ENCODE measurements at places on chromosomes 6 and 20.

GRCh38 chr6:85464260-85464644, 14.4 kb downstream of the NT5E start:
- no peak for DNase-seq

DNA sequence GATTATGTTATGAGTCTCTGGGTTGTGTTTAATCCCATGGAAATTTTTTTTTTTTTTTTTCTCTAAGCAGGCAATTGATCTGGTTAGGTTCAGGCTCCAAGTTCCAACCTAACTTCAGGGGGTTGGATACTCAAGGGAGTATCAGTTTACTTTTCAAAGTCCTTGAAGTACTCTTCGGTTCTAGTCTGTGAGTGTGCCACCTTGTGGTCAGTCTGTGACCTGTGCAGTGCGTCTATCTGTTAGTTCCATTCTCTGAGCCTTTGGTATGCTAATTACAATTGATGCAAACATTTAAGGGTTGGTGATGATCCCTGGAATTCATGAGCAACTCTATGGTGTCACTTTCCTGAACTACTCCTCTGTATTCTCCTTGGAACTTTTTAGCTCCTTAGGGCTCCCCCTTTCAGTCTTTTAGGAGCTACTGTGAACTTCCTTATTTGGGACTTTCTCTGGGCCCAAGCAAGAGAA, 342.0 kb downstream of the SOX4 start:
- DNase-seq = peak; percentile 5

- DNase-seq = no peak
Observed at GRCh38 chr6:64717281-64717680, 989.7 kb downstream of the EYS start.

GRCh38 chr20:63642527-63643247, 10.5 kb downstream of the STMN3 start:
- DNase-seq = no peak

- no peak for DNase-seq
Observed at GRCh38 chr6:47196113-47196512, 113.6 kb downstream of the TNFRSF21 start.

- DNase-seq = no peak
Observed at GRCh38 chr20:6168204-6168603, 45.4 kb upstream of the FERMT1 start.

GRCh38 chr20:53693262-53693871, 99.7 kb upstream of the ZNF217 start:
- no peak for DNase-seq

DNA sequence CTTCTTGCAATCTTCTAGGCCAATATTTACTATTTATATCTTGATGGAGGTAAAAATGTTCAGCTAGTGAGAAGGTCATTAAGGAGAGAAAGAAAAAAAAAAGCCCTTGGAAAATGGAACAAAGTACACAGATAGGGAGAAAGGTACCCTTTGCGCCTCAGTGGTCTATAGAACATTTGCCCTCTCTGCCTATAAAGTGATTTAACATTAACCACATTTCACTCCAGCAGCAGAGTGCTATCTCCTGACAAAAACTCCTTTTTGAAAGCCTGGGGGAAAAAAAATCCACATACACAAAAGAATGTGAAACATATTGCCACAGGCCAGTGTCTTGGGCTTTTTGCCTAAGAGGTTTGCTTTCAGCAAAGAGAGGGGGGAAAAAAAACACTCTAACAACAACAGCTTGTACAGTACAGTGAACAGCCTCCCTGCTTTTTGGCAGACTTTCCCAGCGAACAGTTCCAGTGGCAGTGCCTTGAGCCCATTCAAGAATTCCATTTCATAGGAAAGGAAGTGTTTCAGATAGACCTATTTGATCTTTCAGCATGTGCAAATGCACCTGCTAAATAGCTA, 695 bp downstream of the ARHGAP18 start:
- no peak for DNase-seq

- peak; percentile 96 for DNase-seq
Observed at GRCh38 chr20:16528078-16528477, 45.2 kb downstream of the KIF16B start.

DNA sequence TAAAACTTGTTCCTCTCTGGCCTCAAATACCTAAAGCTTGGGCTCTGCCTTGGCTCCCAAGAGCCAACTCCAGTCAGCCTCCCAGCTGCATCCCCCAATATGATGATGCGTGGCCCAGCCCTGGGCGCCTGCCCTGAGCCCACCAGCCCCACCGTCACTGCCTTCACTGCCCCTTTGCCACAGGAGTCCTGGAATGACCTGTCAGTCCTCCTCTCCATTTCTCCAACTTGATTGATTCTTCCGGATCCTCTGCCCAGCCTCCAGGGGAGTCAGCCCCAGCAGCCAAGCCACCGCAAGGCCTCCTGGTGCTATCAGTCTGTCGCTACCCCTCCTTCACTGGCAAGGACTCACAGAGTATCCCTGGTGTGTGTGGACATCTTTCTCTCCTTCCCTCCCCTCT, 96.7 kb upstream of the PMEPA1 start:
- DNase-seq = no peak

DNA sequence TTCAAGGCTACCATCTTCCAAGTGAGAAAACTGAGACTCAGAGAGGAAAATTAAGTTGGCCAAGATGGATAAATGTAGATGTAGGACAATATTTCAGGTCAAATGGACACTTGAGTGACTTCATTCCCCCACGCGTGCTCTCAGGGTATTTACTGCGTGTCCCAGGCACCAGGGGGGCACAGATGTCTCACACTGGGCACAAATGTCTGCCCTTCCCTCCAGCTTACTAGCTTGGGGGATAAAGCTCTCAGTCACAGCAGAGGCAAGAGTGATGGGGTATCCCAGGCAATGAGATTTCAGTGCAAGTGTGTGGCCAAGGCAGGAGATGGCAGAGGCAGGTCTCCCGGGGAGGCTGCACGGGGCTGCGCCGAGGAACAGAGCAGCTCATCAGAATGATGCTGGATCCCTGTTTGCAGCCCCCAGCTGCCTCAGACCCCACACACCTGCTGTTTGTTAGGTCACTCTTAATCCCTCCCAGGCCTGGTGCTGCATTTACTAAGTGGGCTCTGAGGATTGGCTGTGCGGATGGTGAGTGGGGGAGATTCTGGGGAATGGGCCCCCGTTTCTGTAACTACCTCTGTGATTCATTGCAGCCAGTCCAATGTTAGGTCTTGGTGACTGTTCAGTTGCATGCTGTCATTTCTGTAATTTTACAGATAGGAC, 44.1 kb downstream of the PTK7 start:
- DNase-seq = no peak

- no peak for DNase-seq
Observed at GRCh38 chr20:3227506-3227905, 11.5 kb downstream of the SLC4A11 start.

GRCh38 chr6:169638388-169638787, 63.4 kb downstream of the WDR27 start:
- DNase-seq = no peak

GRCh38 chr6:169960521-169960885, 209.1 kb downstream of the ERMARD start:
- no peak for DNase-seq

- DNase-seq = peak; percentile 56
Observed at GRCh38 chr6:134882426-134883038, 67.4 kb downstream of the ALDH8A1 start.

DNA sequence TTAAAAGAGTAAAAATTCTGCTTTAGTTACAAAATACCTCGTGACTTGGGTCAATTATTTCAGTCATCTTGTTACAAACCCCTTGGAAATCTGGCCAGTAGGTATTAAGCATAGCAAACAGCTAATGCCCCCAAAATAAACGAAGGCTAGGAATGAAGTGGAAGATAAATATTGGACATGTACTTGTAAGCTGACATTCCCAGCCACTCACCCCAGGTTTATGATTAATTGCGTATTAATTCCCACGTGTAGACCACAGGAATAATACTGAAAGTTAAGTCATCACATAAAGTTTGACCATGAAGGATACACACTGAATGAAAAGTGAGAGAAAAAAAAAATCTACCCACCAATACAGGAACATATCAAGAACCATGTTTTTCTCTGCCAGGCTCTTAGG, 936.5 kb upstream of the ADGRB3 start:
- peak; percentile 58 for DNase-seq

- DNase-seq = no peak
Observed at GRCh38 chr6:108343894-108344293, 49.0 kb downstream of the AFG1L start.

- no peak for DNase-seq
Observed at GRCh38 chr6:130840050-130840449, 12.8 kb downstream of the SMLR1 start.

DNA sequence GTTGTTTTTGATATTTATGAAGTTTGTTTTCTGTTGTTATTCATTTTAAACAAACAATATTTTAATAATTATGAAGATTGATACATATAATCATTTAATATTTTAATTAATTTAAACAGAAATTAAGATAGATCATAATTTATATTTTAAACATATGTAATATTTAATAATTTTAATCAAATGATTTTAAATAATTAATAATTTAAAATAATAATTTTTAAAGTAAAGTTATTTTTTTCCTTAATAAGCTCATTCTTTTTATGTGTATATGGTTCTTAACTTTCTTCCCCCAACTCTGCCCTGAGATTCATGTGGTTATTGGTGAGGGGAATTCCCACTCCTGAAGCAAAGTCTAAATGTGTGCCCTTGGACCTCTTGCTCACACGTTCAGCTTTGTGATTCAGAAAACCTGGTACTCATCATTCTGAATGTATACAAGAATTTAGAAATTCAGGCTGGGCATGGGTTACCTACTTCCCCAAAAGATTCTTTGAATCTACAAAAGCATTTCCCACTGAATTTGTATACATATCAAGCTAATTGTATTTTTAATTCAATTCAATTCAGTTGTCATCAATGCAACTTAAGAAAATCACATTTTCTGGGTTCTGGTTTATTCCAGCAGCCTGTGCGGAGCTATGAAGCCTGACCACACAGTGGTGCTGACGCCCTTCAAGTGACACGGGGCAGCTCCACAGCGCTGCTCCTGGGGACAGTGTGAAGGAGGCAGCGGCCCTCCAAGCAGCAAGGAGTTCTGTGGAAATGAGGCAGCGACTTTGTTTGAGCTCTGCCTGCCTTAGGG, 168.9 kb upstream of the UST start:
- DNase-seq = peak; percentile 32

DNA sequence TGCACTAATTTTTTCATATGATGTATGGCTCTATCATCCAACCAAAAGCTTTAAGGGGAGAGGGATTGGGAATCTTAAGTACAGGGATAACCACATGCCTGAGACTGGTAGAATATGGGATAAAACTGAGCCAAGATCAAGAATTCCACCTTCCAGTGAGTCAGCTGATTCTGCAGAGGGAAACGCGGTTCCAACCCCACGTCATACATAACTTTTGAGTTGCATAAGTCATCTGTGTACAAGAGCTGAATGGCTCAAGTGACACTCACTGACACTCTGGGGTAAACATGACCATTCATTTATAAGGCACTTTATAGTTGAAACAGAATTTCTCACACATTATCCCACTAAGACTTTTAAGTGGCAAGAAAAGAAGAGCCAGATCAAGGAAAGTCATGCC, 16.4 kb downstream of the TRIM27 start:
- no peak for DNase-seq
